ENCODE measurements at places on chromosomes 1 and 21. TPM values are rescaled to one million over a fixed set of nuclear protein-coding genes. Genes with fewer than 3 reads are reported as not detected.

The LCE1B gene
- total RNA-seq = not detected

The TNFRSF4 gene
- 418 TPM for total RNA-seq

The AK5 gene
- total RNA-seq = 9.9 TPM

The OR2T11 gene
- total RNA-seq = not detected

The SLC27A3 gene
- total RNA-seq = 5.9 TPM

The AHCYL1 gene
- 82.6 TPM for total RNA-seq

The PLA2G2C gene
- total RNA-seq = 0.58 TPM

The KRTAP12-3 gene
- not detected for total RNA-seq

The RIPK4 gene
- total RNA-seq = 0.56 TPM

The CCDC17 gene
- total RNA-seq = 1.6 TPM

- peak; percentile 45 for DNase-seq
These were observed 5.3 kb downstream of the ARF1 start for GRCh38 chr1:228087771-228088251.

DNA sequence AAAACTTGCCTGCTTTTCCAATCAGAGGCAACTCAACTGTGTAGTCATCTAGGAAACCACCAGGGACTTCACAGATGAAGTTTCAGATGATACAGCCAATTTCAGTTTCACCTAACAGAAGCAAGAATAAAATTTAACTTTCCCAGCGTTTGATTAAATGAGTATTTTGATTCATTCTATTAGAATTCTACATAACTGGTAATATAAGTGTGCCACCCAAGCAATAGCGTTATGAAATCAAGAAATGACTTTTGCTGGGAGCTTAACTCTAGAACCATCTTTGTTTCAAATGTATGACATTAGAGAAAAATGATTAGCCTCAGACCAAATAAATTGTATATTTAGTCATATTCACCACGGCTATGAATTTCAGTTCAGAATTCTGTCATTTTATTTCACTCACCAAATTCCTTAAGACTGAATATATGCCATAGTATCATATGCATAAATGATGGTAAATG lies 239.3 kb downstream of the NRIP1 start:
- no peak for DNase-seq

- DNase-seq = peak; percentile 58
These were observed 361 bp downstream of the DDAH1 start for GRCh38 chr1:85464497-85465098.

DNA sequence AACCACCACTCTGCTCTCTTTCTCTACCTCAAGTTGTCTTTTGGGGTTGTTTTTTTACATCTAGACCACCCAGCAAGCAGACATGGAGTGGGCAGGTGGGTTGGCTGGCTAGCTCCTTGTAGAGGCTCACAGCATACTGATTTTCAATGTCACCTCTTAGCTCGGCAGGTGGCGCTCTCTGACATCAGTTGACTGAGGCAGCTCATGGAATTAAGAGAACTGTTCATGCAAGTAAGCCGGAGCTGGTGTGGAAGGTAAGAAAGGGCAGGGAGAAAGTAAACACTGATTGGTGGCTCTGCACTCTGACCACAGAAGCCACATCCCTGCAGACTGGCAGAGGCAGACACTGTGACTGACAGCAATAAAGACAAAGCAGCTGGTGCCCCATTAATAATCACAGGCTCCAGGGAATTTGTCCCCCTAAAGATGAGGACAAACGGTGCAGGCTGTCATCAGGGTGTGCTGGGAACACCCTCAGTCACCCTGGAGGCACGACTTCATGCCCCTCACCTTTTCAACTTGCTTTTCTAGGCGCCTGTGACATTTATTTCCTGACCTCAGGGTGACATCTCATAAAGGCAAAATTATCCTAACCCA lies 226.8 kb downstream of the LMX1A start:
- peak; percentile 69 for DNase-seq

- DNase-seq = no peak
These were observed 28.5 kb upstream of the SDE2 start for GRCh38 chr1:226027538-226028217.

DNA sequence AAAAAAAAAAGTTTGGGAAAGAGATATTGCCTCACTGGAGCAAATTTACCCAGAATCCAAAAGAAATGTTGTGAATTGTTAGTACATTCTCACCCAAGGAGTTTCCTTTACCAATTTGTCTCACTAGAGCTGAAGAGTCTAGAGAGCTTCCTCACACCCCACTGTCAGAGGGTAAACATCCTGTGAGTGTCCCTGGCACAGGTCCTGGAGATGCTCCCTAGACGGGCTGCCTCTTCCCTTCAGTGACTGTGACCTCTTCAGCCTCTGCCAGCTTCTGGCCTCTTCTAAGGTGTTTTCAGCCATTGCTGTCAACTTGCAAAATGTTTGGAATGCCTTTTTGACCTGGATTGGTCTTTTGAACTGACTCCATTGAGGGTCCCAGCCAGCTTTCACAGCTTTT lies 159.4 kb downstream of the DHRS3 start:
- no peak for DNase-seq

GRCh38 chr1:40096977-40097782 lies at the start of gene PPT1:
Gene PPT1 (minus strand): TSS chr1:40097252. CDS start chr1:40097238, 14 bp downstream.
- DNase-seq = peak; percentile 91

DNA sequence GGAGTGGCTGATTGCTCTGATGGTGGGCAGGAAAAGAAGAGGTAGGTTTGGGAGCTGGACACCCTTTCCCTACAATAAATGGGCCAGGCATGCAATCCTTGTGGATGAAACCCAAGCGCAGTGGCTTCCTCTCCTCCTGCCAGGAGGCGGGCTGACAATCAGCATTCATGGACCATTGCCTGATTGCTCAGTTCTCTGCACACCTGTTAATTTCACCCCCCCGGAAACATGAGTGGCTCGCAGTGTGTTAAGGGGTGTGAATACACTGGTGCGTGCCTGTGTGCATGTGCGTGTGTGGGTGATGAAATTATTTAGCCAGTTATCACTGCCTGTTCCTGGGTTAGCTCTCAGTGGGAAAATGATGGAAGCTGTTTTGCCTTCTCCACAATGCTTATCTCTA lies 310.7 kb downstream of the PCP4 start:
- DNase-seq = no peak

- peak; percentile 60 for DNase-seq
These were observed 9.7 kb upstream of the SHCBP1L start for GRCh38 chr1:182962554-182963115.

DNA sequence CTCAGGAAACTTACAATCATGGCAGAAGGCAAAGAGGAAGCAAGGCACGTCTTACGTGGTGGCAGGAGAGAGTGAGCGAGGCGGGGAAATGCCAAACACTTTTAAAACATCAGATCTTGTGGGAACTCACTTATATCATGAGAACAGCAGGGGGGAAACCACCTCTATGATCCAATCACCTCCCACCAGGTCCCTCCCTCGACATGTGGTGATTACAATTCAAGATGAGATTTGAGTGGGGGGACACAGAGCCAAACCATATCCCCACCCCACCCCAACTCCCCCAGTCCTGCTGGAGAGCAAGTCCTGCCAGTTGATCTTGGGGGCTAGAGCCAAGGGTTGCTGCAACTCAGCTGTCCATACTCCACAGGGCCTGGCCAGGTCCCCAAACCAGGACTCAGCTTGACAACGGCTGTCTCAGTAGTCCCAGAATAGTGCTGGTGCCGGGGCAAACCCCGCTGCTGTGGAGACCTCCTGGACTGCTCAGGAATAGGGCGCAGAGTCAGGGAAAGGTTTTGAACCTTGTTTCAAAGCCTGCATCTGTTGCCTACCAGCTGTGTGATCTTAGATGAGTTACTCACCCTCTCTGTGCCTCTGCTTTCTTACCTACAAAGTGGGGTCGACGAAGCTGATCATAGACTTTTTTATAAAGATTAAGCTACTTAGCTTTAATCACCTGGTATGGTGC lies 79.5 kb downstream of the STUM start:
- peak; percentile 68 for DNase-seq

DNA sequence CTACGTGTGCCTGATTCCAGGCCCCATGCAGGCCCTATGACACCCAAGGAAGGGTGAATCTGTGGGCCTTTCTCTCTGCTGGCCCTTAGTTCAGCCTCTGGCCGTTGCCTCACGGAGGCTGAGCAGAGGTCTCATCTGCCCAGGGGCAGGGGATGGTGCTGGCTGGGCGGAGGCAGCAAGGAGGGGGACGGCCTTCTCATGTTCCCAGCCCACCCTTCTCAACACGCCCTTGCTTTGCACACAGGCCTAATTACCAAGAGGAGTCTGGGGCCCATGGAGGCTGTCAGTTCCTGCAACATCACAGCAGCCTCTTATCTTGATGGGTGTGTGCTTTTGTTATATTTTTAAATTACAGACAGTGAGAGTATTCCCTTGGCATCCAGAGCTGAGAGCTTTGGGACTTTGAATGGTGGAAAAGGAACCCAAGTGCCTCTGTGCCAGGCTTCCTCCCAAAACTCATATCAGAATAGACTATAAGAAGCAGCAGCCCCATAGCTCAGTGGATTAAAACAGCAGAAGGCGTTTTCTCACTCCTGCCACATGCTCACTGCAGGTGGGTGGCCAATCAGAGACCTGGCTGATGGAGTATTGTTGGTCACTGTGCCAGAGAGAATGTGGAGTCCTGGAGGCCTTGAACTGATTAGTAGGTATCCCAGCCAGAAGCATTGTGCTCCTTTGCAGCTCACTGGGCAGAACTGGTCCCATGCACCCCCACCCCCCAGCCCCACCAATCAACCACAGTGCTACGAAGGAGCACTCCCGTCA lies 164.9 kb downstream of the CAMTA1 start:
- no peak for DNase-seq

- DNase-seq = peak; percentile 89
These were observed 64.8 kb upstream of the MRPS6 start for GRCh38 chr21:34008618-34009017.

DNA sequence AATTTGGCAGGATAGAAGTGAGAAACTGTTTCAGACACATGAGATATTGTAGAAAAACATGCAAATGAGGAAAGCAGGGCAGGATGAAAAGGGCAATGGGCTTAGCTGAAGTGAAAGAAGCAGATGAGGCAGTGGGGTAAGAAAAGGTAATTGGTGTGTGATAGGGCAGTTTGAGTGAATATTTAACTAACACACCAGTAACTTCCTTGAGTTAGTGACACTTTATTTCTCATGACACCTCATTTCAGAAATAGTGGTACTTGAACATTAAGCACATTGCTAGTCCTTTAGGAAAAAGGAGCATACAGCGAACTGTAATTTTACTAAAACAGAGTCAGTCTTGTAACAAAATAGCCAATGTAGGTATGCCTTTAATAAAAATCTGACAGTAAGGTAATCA lies 415.0 kb downstream of the DPYD start:
- DNase-seq = no peak

DNA sequence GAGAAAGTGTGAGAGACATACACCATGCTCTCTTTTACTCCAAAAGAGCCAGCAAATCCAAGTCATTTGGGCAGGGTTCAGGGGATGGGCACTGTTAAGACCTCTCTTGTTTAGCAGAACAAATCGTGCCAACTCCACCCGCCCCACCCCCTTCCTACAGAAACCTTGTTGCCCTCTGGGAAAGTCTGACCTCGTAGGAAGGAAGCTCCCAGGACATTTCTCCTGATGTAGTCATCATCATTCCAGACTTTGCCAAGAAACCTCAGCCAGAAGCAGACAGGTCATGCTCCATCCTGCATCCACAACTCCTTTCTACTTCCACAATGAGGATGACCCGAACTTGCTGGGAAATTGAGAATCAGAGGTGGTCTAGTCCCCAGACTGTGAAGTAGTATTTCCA lies 57.7 kb downstream of the UBE2T start:
- no peak for DNase-seq

DNA sequence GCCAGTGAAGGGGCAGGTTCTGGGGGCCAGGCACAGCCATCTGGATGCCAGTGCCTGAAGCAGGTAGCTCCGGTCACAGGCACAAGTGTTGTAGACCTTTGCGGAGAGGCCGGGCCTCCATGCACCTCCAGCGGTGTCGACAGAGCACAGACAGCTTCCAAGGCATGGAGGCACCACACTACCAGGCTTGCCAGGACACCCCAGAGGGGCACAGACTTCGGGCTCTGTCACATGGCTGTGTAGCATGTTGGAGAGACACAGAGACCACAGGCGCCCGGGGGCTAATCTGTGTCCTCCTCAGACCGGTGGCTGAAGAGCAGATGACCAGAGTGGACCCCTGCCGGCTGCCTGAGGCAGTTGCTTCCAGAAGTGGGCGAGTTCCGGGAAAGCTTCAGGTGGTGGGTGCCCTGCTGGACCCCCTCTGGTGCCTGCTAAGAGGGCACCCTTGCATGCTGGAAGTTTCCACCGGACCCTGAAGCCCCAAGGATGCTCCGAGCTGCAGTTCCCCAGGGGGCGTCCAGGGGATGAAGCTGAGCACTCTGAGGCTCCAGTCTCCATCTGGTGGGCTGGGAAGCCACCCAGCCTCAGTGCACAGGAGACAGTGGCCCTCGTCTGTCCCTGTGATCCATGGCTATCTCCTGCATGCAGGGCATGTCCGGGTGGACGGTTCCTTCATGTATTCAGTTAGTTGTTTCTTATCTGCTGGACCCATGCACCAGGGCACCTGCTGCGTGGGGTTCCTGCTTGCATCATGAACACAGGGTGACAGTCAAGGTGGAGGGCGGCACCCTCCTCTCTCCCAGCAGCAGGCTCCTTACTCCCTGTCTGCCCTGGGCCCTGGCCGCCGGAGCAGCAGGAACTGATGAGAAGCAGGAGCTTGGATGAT lies 82.4 kb downstream of the OBSCN start:
- no peak for DNase-seq

DNA sequence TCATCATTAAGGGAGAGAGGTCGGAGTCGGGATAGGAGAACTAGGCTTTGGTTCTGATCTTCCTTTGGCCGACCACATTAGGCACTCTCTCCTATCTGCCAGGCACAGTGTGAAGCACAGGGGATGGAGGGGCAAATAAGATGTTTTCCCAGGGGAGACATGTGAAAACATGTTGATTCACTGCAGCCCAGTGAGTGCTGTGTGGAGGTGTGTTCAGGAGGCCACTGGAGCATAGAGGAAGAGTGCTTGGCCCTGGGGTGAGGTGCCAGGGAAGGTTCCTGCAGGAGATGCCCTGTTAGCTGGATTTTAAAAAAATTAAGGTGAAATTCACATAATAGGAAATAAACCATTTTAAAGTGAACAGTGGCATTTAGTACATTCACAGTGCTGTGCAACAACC lies 3.7 kb downstream of the VANGL2 start:
- no peak for DNase-seq

- DNase-seq = no peak
These were observed 43.8 kb downstream of the RBM11 start for GRCh38 chr21:14259747-14260146.

- no peak for DNase-seq
These were observed 981 bp upstream of the KIAA1614 start for GRCh38 chr1:180911640-180912191.

DNA sequence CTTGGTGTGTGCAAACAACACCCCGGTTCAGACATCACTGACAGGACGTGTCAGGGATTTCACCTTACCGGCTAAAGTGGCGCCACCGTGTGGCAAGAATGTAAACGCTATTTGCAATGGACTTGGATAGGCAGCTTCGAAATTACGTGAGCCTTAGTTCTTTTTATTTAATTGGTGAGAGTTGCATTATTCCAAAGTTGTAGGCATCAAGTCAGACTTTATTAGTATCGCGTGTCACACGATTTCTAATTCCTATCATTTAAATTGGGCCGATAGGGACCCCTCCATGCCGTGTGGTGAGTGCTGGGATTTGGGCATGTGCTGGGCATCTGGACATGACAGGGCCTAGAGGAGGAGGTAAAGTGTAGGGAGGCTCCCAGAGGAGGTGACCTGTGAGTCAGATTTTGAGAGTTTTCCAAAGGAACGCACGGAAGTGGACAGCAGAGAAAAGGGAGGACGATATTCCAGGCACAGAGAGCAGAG lies 14.5 kb upstream of the CPT2 start:
- DNase-seq = peak; percentile 93
